ENCODE measurements at places on chromosomes 3 and 15.
A peak's percentile ranks its signal among the peaks of the same experiment; 100 is the strongest.

DNA sequence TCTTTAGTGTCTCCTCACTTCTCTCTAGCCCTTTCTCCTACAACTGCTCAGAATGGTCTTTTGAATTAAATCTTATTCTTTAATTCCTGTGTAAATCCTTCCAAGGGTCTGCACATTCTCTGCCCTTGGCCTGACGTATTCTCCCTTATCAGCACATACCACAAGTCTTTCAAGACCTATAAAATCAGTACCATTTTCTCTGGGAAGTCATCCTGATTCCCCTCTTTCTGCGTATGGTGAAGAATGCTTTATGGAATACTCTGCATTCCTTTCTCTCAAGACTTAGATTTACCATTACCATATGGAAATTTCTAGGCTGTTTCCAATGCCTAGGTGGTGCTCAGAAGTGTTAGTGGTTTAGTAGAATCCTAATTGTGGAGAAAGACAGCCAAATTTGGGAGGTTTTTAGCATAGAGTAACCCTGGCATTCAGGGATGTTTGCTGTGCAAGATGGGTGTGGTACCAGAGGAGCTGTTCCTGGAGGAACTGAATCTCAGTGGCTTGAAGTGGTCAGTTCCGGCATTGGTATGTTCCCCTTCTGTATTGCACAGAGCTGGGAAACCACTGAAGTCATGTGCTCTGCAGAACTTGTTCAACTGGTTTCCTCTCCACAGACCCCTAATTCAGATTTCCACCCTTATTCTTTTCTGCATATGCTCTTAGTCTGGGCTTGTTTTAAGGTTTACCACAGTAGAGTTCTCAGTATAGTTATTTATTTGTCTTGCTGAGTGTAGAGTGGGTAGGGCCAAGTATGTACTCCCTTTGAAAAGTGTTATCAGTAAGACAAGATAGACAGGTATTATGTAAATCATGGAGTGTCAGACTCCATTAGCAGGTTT, 24.5 kb downstream of the IQGAP1 start:
- DNase-seq, result no peak

GRCh38 chr3:100261485-100261903, 702 bp downstream of the TBC1D23 start:
- no peak for DNase-seq

- DNase-seq, result no peak
These were observed 20.8 kb upstream of the VPS8 start for GRCh38 chr3:184791171-184791570.

DNA sequence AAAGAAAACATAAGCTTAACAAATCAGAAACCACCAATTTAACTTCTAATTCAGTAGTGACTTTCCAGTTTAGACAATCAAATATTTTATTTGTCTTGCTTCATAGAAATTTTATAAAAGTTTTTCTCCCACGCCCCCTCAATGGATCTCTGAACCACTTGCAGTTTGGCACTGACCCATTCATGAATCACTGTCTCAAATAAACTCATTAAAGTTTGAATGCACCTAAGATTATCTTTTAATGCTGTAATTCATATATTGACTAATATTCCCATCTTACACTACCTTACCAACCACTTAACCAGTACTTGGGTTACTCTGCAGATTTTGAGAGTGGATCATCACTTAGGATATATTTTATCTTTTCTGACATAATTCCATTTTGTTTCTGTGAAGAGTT, 880.2 kb downstream of the OTOL1 start:
- DNase-seq, result no peak

GRCh38 chr15:66883284-66883911, 181.4 kb downstream of the SMAD6 start:
- peak; percentile 19 for DNase-seq

- no peak for DNase-seq
These were observed 364.8 kb upstream of the TPRG1 start for GRCh38 chr3:188807006-188807405.

DNA sequence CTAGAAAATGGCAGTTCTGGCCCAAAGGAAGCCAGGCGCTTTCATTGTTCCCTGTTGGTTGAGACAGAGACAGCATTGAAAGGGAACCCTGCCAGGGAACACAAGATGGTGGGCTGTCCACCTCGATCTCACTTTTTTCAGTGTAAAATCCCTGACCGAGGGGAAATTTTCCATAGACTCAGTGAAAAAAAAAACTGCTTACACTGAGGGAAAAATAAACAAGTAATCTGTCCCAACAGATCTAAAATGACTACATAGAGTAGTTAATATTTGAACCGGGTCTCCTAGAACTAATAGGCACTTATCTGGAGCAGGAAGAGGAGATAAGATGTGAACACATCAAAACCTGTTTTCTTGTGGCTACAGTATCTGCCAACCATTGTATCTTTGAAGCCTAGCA, 763.4 kb upstream of the GOLIM4 start:
- DNase-seq, result no peak

GRCh38 chr3:197460002-197460401, 95.8 kb downstream of the BDH1 start:
- no peak for DNase-seq

DNA sequence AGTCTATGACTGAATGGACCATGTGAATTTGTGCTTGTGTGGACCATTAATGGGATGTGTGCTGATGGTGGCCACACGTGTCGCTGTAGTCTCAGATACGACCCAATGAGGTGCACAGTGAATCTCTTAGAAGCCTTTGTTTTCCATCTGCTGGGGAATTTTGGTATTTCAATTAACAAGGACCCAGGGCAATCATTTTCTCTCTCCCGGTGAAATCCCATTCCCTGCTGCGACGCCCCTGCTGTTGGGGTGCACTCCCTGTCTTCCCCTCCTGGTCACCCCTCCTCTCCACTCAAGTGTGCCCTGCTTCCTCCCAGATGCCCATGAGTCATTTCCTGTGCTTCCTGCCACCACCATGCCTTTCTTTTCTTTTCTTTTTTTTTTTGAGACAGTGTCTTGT, 32.7 kb downstream of the EBLN2 start:
- no peak for DNase-seq

DNA sequence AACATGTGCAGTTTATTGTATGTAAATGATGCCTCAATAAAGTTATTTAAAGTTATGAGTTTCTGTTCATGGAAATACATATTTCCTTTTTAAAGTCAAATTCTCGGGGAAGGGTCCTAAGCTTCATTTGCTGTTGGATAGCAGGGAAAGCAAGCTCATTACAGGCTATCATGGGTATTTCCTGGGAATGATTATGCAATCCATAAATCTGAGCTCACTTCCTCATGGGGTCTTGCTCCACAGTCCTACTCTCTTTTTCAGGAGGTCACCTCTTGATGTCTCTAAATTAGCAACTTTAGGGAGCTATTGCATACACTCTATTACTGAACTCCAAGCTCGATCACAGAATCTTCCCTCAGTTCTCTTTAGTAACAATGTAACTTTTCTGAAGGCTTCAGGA, 69.9 kb upstream of the TP63 start:
- no peak for DNase-seq

- DNase-seq, result no peak
These were observed 144.6 kb downstream of the THSD4 start for GRCh38 chr15:71259866-71260265.

GRCh38 chr3:119944091-119944490, 150.2 kb downstream of the GSK3B start:
- DNase-seq, result no peak

DNA sequence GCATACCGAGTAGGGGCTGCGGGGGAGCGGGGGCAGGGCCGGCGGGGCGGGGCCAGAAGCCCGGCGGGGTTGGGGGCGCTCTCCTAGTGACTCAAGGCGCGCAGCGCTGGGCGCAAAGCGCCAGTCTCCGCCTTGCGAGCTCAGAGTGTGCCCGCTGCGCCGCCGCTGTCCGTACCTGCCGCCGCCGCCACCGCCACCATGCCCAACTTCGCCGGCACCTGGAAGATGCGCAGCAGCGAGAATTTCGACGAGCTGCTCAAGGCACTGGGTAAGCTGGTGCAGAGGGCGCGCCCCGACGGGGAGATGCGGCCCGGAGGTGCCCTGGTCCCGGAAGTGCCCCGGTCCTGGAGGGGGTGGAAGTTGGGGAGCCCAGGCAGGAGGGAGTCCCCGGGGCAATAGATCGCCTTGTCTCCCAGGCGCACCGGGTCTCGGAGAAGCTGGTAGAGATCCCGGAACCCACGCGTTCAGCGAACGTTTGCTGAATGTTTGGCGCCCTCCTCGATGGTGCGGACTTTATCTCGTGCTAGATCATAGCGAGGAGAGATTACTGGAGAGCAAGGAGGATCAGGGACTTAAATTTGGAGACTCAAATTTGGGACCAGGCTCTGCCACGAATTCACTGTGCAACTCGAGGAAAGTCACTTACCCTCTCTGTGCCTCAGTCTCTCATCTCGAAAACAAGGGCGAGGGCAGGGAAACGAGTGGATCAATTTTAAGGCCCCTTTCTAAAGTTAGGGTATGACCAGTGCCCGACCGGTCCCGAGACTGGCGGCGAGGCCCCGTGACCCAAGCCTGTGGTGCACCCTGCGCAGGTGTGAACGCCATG, at the start of gene CRABP1:
Gene CRABP1, plus strand, starts transcription at position 123 of the 826 bp plus-strand sequence. Its CDS starts 76 bp downstream, at position 199.
- peak; percentile 13 for DNase-seq

GRCh38 chr3:37130984-37131859, 43.2 kb downstream of the LRRFIP2 start:
- no peak for DNase-seq

- DNase-seq, result no peak
These were observed 659.3 kb downstream of the ROBO2 start for GRCh38 chr3:77699125-77699691.

DNA sequence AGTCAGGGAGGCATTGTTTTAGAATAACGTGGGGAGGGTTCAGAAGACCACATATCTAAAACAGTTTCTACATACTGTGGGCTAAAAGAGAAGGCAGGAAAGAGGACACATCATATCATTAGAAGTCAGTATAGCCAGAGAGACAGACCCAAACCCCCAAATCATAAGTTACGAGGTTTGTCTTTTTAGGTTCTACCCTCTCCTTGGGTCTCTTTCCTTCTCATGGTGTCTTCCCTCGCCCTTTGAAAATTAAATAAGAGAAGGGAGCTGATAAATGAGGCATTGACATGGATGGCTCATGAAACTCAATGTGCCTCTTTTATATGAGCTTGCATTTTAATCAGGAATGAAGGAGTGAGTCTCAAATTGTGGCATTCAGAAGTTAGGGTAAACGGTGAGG, 3.4 kb downstream of the UPK1B start:
- no peak for DNase-seq

DNA sequence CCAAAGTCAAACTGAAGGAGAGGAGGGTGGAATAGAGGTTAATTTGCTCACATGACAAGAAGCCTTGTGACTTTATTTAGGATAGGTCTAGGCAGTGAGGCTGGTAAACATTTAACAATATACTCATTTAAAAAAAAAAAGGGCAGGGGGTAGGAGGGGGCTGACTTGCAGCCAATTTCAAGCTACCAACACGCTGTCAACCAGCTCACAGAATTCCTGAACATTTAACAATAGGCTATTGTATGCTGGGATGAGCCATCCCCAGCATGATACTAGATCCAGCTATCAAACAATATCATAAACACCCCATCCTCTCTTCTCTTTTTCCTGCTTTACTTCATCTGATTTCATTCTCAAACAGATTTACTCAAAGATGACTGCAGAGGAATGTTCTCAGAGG, 1096.3 kb upstream of the CFAP20DC start:
- no peak for DNase-seq

GRCh38 chr15:77550301-77551251, 82.1 kb downstream of the LINGO1 start:
- DNase-seq, result no peak
